ENCODE measurements at places on chromosomes 5 and 9.

DNA sequence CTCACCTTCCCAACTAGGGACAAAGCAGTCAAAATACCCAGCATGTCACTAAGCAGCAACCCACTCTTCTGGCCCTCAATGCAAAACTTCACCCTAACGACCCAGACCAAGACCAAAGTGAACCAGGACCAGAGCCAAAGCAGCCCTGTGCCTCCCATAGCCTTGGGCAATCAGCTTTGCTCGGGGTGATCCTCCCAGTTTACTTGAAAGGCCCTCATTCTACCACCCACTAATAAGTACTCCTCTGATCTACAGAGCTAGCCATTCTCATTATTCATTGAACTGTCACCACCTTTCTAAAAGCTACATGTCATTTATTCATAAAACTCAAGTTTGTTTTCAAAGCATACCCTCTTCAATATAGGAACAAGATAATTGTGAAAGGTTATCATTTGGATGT, 221.0 kb downstream of the FRMD3 start:
- DNase-seq: no peak

- DNase-seq: no peak
Observed at GRCh38 chr5:91977579-91977978, 594.5 kb upstream of the ARRDC3 start.

GRCh38 chr5:30781643-30782042, 411.8 kb upstream of the CDH6 start:
- no peak for DNase-seq

GRCh38 chr5:141963701-141964100, 5.2 kb upstream of the RNF14 start:
- DNase-seq: no peak

DNA sequence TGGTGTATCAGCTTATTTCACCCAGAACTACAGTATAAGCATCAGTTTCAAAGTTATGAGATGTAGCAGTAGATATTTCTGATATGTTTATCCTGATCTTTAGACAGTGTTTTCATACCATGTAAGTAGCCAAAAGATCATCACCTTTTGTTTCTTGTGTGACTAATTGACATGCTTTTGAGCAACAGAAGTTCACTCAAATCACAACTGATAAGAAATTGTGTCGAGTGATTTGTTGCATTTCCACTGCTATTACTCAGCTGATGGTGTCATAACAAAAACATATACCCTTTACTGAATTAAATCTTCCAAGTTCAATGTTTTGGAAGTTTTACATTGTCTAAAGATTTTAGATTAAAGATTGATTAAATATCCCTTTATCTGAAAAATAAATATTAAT, 324.5 kb downstream of the TUSC1 start:
- DNase-seq: no peak
